Ascending aorta (tissue), 2 donors: ENCODE measurements at places on chromosomes 7 and 10.

DNA sequence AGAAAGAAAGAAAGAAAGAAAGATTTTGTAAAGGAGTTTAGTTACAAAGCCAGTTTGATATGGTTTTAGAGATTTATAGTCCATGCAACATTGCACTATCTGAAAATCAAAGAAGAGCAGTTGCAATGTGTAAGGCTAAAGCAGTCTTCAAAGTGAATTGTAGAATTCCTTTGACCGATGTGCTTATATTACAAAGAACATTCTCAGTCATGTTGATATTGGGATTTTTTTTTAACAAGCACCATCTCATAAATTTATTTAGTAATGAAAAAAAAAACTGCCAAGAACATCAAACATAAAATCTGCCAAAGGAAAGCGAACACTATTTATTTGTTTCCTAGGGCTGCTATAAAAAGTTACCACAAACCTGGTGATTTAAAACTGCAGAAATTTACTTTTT lies 133.3 kb downstream of the DGKB start:
- no peaks in the 10 kb centered on the region for H3K27me3 ChIP-seq
- H3K4me1 ChIP-seq: no peaks in the 10 kb centered on the region
- no peak overlapping the region for H3K27ac ChIP-seq
- H3K4me3 ChIP-seq: no peak overlapping the region
- no peak for DNase-seq

GRCh38 chr10:14545827-14546226 lies 215.1 kb upstream of the FRMD4A start:
- no peaks in the 10 kb centered on the region for H3K36me3 ChIP-seq
- no peaks in the 10 kb centered on the region for H3K27me3 ChIP-seq
- DNase-seq: no peak

DNA sequence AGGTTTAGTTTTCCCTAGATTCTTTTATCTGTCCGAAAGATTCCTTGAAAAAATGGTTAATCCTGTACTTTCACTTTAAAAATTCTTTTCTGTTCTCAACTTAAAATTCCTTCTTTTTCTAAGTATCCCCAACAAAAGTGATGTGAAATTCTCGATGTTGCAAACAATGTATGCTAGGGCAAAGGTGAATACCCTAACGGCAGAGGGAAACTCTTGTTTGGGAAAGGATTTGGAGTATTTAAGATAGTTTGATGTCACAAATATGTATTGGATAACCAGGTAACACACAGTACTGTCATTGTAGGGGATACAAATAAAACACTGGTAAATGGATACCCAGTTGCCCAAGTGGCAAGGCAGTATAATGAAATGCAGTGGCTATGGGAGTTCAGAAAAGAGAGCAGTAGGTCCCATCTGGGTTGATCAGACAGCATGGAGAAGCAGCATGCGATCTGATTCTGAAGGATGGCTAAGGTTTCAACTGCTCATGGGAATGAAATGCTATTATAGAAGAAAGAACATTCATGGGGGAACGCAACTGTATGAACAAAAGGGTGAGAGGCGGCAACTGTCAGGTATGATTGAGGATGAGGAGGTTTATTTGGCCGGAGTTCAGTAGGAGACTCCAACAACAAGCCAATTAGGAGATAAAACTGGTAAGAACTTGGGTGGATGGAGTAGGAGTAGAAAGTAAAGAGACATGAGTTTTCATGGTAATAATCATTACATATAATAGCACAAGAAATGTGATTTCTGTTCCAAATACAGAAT lies 3.2 kb upstream of the EPC1 start:
- DNase-seq: no peak
- no peaks in the 10 kb centered on the region for H3K27me3 ChIP-seq
- no peaks in the 10 kb centered on the region for H3K4me1 ChIP-seq

DNA sequence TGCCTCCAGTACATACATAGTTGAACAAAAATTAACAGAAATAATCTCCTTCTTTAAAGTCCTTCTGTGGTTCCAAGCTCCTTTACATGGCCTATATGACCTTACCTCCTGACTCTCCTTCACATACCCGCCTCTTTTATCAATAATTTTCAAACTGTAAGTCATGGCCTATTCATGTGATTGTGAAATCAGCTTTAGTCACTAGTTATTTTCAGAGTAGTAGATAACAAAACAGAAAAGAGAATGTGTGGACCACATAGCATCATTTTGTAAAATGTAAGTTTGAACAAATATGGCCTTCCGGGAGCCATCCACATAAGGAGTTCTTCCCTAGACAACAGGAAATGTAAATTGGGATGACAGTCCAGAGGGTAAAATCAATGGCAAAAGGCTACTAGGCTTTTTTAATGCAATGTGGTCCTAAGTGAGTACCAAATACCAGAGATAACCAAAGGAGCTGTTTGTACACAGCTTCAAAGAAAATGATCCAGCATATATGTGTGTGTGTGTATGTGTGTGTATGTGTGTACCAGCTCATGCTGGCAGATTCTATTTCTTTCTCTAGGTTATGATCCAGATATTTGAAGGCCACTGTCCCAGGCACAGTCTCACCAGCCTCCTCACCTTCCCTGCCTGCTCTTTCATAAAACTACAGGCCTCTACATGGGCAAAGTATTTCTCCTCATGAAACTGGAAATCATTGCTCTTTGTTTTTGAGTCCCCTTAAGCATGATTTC lies 12.3 kb upstream of the FAM133B start:
- no peak overlapping the region for H3K4me3 ChIP-seq
- DNase-seq: no peak
- no peaks in the 10 kb centered on the region for H3K27me3 ChIP-seq
- H3K27ac ChIP-seq: no peak overlapping the region
- no peaks in the 10 kb centered on the region for H3K4me1 ChIP-seq
- H3K36me3 ChIP-seq: no peaks in the 10 kb centered on the region

DNA sequence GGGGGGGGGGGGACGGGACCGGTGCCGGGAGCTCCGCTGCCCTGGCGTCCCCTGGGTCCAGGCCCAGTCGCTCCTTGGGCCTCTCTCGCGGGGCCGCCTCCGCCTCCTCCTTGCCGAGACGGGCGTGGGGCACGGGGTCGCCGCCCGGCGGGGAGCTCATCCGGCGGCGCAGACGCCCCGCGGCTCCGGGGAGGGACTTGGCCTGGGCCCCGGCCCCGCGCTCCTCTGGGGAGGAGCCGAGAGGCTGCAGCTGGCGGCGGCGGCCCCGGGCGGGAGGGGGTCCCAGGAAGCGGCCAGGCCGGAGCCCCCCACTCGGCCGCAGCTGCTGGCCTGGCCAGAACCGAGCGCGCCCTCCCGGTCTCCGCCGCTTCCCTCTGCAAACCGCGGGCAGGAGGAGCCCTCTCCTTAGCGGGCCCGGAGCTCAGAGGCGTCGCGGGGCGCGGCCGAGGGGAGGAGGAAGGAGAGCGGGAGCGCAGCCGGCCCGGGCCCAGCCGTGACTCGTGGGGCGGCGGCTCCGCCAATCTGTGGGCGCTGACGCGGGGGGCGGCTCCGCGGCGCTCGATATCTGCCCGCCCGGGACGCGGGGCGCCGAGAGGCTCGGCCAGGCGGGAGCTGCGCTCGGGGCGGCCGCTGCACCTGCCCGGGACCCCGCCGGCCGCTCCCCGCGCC lies at the start of gene FAM20C:
FAM20C (plus strand) TSS at position 591 of the 669 bp plus-strand sequence. CDS start 629 bp downstream, outside the sequence.
- peaks cover 17% of the 10 kb centered on the region for H3K4me1 ChIP-seq
- peak; percentile 25 for DNase-seq
- no peaks in the 10 kb centered on the region for H3K27me3 ChIP-seq
- peak within 1 kb of the TSS; percentile 89 for H3K27ac ChIP-seq

DNA sequence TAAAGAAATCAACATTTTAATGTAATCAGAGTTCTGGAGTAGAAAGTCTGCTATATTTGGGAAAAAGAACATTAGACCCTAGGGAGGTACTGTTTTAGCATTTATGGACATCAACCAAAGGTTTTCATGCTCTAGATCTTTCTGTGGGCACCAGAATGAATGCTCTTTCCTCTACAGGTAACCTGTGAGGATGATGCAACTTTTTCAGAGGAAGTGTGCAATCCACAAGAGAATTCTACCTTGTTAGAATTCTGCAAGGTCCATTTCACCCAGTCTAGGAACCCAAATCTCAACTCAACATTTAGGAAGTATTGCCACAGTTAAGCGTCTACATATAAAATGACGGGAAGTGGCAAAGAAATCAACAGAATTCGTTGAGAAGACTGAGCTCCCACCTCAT lies 139.9 kb upstream of the FAM171A1 start:
- DNase-seq: no peak
- no peaks in the 10 kb centered on the region for H3K4me1 ChIP-seq
- H3K27ac ChIP-seq: no peak overlapping the region
- no peak overlapping the region for H3K4me3 ChIP-seq

- peaks cover 8% of the 10 kb centered on the region for H3K4me1 ChIP-seq
- H3K4me3 ChIP-seq: peak overlapping the region; percentile 39
- no peak for DNase-seq
- no peak overlapping the region for H3K27ac ChIP-seq
- no peaks in the 10 kb centered on the region for H3K36me3 ChIP-seq
Observed at GRCh38 chr7:74269757-74270277, 15.6 kb upstream of the RFC2 start.

DNA sequence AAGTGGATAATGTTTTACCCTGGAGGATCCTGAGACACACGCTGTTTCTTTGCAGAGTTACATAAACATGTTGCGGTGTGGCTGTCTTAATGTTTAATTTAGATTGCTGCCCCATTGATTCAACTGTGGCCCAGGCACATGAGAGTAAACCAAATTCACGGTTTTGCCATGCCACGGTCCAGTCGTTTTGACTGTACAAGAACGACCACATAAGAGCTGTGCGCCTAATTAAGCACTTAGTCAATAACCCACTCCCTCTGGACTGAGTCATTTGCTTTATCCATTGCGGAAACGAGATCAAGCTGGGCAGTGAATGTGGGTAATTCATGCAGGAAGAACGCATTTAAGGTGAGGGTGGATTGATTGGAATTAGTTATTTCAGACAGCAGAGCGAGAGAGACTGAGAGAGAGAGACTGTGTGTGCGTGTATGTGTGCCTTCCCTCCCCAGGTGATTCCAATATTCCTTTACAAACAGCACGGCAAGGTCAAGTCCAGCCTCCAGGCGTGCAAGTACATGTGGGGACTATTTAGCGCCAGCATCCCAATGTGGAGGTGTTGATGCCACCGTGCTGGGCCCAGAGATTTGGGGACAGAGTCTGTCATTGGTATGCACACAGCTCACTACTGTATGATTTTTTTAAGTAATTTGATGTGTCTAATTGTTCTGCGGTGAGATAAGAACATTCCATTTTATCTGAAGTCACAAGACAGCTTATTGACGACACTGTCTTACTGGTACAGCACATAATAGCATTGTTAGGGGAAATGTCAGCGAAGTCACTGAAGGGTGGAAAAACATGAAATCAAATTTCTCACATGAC lies 8.4 kb upstream of the TEX36 start:
- DNase-seq: no peak
- H3K4me3 ChIP-seq: no peak overlapping the region
- H3K27me3 ChIP-seq: no peaks in the 10 kb centered on the region
- H3K4me1 ChIP-seq: no peaks in the 10 kb centered on the region
- H3K36me3 ChIP-seq: no peaks in the 10 kb centered on the region
